ENCODE measurements at places on chromosomes 1 and 21.
A peak's percentile ranks its signal among the peaks of the same experiment; 100 is the strongest.

GRCh38 chr1:223471566-223471965 is 78.4 kb downstream of the CCDC185 start:
- H3K27me3 ChIP-seq: peaks cover 11% of the 10 kb centered on the region
- H3K4me1 ChIP-seq: no peaks in the 10 kb centered on the region
- no peaks in the 10 kb centered on the region for H3K36me3 ChIP-seq
- no peak for DNase-seq

DNA sequence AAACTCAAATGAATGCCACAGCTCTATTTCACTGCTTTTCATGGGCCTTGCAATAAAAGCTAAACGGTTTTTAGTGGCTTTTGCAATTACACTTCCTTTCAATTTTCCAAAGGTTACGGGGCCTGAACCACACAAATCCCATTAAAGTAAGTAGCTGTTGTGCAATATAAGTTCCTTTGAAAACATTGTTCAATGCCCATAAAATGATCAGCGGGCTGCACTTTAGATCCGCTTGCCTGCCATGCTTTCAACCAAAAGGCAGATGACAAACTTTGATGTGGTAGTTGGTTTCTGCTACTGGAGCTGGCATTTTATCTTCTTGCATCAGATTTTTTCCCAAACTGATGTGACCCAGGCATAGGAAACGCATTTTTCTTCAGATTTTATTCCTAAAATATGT is 50.2 kb downstream of the PRRX1 start:
- peak overlapping the region; percentile 94 for H3K27ac ChIP-seq
- H3K4me1 ChIP-seq: peaks cover 73% of the 10 kb centered on the region
- no peak for DNase-seq
- no peaks in the 10 kb centered on the region for H3K27me3 ChIP-seq
- H3K4me3 ChIP-seq: no peak overlapping the region

- H3K27me3 ChIP-seq: no peaks in the 10 kb centered on the region
- H3K27ac ChIP-seq: peak overlapping the region; percentile 83
- H3K4me1 ChIP-seq: peaks cover 37% of the 10 kb centered on the region
- no peaks in the 10 kb centered on the region for H3K36me3 ChIP-seq
- 0 out of 2 replicates have a peak overlapping the region, but pooled peaks have one; percentile 14 for H3K4me3 ChIP-seq
- DNase-seq: no peak
Measured at GRCh38 chr1:206501881-206502280, 5.5 kb upstream of the RASSF5 start.

GRCh38 chr1:159113596-159114433 is 37.2 kb upstream of the AIM2 start:
- H3K4me3 ChIP-seq: no peak overlapping the region
- H3K36me3 ChIP-seq: no peaks in the 10 kb centered on the region
- H3K4me1 ChIP-seq: no peaks in the 10 kb centered on the region
- DNase-seq: no peak

- H3K36me3 ChIP-seq: no peaks in the 10 kb centered on the region
- DNase-seq: no peak
- no peak overlapping the region for H3K4me3 ChIP-seq
- 0 out of 2 replicates have a peak, but pooled peaks cover 5% of the 10 kb centered on the region for H3K4me1 ChIP-seq
- H3K27me3 ChIP-seq: peaks cover 51% of the 10 kb centered on the region
- H3K27ac ChIP-seq: no peak overlapping the region
Measured at GRCh38 chr21:43273708-43274021, 104.9 kb downstream of the CRYAA start.

DNA sequence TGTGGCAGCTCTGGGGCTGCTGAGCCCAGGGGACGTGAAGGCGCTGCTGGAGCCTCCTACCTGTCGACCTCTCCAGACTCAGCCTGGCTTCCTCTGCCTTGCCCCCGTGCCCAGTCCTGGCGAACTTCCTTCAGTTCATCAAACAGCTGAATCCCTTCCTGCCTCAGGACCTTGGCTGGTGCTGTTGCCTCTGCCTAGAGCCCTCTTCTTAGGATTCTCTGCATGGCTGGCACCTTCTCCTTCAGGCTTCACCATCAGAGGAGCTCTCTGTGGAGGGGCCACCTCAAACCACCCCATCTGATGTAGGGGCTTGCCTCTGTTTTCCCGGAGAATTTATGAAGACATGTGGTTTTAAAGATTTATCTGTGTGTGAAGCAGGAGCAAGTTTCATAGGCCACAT is 23.4 kb upstream of the ATF3 start:
- no peaks in the 10 kb centered on the region for H3K36me3 ChIP-seq
- no peak for DNase-seq
- H3K27me3 ChIP-seq: peaks cover 52% of the 10 kb centered on the region
- H3K27ac ChIP-seq: no peak overlapping the region

- H3K4me3 ChIP-seq: no peak overlapping the region
- peaks cover 33% of the 10 kb centered on the region for H3K4me1 ChIP-seq
- H3K27ac ChIP-seq: no peak overlapping the region
- DNase-seq: no peak
- H3K36me3 ChIP-seq: 0 out of 2 replicates have a peak, but pooled peaks cover 4% of the 10 kb centered on the region
Measured at GRCh38 chr1:27973771-27974416, 14.1 kb downstream of the XKR8 start.

DNA sequence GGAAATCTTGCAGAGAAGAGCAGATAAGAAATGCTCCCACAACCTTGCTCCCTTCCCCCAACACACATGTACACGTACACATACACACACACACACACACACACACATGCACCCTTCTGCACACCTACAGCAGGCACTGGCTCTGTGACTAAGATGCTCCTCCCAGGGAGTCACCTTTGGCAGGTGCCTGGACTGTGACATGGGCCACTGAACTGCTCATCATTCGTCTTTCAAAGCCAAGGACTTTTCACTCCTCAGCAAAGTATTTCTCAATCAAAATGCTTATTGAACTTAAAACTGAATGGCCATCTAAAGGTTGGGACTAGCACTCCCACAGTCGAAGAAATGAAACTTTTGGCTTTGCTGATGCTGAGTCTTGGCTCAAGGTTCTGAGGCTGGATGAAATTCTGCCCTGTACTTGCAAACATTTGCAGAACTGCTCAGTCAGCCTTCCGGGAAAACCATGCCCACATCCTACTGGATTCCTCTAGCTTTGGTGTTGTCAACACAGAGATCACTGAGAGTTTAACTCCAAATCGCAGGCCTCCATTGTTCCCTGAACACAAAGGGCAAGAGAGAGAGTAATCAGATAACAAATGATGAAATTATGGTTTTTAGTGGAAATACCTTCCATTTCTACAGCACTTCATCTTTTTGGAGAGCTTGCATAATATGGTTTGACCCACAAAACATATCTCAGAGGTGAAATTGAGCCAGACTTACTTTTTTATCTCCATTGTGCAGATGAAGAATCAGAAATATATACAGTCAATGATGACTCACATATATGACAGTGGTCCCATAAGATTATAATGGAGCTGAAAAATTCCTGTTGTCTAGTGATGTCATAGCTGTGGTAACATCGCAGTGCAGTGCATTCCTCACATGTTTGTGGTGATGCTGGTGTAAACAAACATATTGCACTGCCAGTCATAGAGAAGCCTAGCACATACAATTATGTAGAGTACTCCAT is 72.4 kb upstream of the BCAR3 start:
- DNase-seq: peak; percentile 91
- H3K27me3 ChIP-seq: no peaks in the 10 kb centered on the region
- H3K4me3 ChIP-seq: no peak overlapping the region
- H3K27ac ChIP-seq: peak overlapping the region; percentile 85
- H3K4me1 ChIP-seq: peaks cover 54% of the 10 kb centered on the region

DNA sequence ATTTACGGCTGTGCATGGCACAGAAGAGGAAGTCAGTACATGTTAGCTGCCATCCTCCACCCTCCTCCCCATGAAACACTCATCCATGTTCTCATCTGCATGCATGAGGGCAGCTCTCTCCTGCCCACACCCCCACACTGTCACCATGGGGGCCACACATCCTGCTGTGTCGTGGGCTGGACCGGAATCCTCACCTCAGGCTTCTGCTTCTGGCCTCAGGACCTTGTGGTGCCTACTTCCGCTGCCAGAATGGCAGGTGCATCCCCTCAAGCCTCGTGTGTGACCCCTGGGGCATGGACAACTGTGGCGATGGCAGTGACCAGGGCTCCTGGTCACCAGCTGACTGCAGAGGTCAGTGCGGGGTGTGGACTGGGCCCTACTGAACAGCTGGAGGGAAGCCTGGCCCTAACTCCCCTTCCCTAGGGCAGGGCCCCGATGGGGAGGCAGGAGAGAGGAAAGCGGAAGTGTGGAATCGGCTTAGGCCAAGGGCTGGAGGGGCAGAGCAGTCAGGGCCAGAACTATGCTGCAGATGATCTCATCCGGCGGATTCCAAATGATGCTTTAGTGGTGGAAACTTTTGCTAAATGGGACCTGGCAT is 3.8 kb downstream of the LDLRAD2 start:
- H3K4me3 ChIP-seq: no peak overlapping the region
- H3K36me3 ChIP-seq: peaks cover 17% of the 10 kb centered on the region
- DNase-seq: peak; percentile 40
- no peaks in the 10 kb centered on the region for H3K4me1 ChIP-seq
- no peaks in the 10 kb centered on the region for H3K27me3 ChIP-seq

DNA sequence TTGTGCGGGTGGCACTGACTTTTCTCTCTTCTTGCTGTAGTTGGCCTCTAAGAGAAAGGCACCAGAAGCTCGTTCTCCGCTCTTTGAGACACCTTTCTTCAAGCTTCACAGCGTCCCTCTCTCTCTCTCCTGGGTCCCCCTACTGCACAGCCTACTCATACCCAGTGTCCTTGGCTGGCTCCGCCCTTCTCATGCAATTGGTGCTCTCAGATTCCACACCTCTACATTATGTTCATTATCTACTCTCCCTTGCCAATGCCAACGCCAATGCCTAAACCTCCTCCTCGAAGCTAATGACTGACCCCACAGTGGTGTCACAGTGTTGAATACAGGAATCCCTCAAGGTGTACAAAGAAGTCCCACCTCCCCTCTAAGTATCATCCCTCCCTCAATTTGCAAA is 4.8 kb upstream of the DNAJC28 start:
- no peak overlapping the region for H3K27ac ChIP-seq
- no peak overlapping the region for H3K4me3 ChIP-seq
- no peaks in the 10 kb centered on the region for H3K27me3 ChIP-seq
- no peaks in the 10 kb centered on the region for H3K36me3 ChIP-seq
- H3K4me1 ChIP-seq: no peaks in the 10 kb centered on the region
- no peak for DNase-seq

DNA sequence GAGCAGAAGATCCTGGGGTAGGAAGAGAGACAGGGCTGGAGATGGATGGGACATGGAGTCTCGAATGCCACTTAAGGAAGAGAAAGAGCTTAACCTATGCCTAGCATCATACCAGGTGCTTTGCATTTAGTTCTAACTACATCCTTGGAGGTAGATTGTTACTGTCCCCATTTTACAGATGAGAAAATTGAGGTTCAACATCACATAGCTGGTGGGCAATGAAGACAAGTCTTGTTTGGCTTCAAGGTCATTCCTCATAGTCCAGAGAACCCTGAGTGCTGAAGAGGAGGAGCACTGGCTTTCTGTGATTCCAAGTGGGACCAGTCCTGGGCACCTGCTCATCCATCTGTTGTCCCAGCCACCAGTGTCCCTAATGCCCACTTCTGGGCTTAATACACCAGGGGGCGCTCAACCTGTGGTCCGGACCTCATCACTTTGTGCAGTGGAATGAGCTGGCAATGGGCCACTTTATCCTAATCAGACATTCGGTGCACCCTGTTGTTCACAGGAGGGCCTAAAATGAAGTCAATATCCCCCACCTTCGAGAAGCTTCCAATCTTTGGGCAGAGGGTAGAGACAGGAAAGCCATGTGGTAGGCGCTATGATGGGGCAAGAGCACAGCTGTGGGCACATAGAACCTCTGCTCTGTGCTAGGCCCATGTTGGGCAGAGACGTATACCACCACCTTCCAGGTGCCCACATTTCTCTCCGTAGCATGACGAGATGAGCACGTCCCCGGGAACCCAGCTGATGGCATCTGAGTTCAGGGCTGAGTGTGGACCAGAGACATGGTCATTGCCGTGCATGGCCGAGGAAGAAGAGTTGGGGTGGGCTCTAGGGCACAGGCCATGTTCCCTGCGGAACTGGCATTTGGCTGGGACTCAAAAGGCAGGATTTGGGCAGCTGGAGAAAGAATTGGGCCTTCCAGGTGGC is 9.2 kb downstream of the RPS6KA1 start:
- no peaks in the 10 kb centered on the region for H3K27me3 ChIP-seq
- H3K36me3 ChIP-seq: no peaks in the 10 kb centered on the region
- H3K4me1 ChIP-seq: peaks cover 8% of the 10 kb centered on the region
- H3K4me3 ChIP-seq: no peak overlapping the region

DNA sequence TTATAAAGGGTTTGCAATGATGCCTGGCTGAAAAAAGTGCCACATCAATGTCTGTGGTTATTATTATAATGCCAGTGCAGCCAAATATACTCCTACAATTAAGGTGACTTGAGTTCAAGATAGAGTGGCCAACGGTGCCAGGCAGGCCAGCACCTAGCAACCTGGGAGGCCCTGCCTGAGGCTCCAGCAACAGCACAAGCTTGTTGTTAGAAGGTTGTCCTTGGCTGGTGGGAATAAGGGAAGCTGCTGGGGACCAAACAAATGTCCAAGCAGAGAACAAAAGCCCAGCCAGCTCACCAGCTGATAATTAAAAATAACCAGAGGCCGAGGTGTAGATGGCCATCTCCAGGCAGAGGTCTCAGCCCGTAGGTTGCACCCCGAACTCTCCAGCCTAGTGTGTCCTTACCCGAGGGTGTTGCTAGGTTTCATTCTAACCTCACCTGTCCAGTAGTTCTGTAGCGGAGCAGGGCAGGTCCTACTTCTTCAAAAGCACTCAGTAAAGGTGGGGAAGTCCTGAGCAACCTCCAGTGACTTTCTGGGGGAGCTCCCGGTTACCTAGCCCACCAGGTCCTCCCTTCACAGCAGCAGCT is 1.9 kb downstream of the TMPRSS2 start:
- no peak overlapping the region for H3K27ac ChIP-seq
- H3K4me1 ChIP-seq: no peaks in the 10 kb centered on the region
- peaks cover 55% of the 10 kb centered on the region for H3K27me3 ChIP-seq
- H3K36me3 ChIP-seq: no peaks in the 10 kb centered on the region
- no peak for DNase-seq

GRCh38 chr1:52032785-52033131 is 852 bp downstream of the KTI12 start:
- no peaks in the 10 kb centered on the region for H3K27me3 ChIP-seq
- H3K27ac ChIP-seq: peak overlapping the region; percentile 89
- 0 out of 2 replicates have a peak, but pooled peaks cover 11% of the 10 kb centered on the region for H3K36me3 ChIP-seq

DNA sequence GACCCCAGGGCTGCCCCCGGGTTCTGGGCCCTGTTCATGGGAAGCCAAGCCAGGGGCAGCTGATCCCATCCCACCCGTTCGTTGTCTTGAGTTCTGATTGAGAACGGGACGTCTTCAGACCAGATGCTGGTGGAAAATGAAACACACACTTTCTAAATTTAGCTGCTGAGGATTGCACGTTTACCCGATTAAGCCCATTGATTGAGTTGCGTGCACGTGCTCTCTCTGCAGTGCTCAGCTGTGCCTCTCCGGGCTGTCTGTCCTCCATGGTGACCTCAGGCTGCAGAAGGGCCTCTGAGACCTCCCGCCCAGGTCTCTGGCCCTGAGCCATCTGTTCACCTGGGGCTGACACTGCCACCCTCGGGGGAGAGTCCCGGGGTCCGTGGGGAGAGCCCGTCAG is 27.0 kb upstream of the PEX10 start:
- no peak overlapping the region for H3K4me3 ChIP-seq
- peaks cover 21% of the 10 kb centered on the region for H3K27me3 ChIP-seq
- H3K4me1 ChIP-seq: no peaks in the 10 kb centered on the region
- DNase-seq: no peak
- H3K36me3 ChIP-seq: no peaks in the 10 kb centered on the region

GRCh38 chr1:15504436-15504835 is 19.6 kb downstream of the CASP9 start:
- no peaks in the 10 kb centered on the region for H3K4me1 ChIP-seq
- H3K4me3 ChIP-seq: no peak overlapping the region
- no peaks in the 10 kb centered on the region for H3K36me3 ChIP-seq
- no peaks in the 10 kb centered on the region for H3K27me3 ChIP-seq
- no peak for DNase-seq
- H3K27ac ChIP-seq: no peak overlapping the region

- H3K27ac ChIP-seq: no peak overlapping the region
- no peaks in the 10 kb centered on the region for H3K27me3 ChIP-seq
- H3K4me3 ChIP-seq: no peak overlapping the region
Measured at GRCh38 chr1:11283151-11283550, 10.2 kb downstream of the UBIAD1 start.

Data from GM23248 (cell line).